ENCODE measurements at places on chromosomes 3 and 15.

DNA sequence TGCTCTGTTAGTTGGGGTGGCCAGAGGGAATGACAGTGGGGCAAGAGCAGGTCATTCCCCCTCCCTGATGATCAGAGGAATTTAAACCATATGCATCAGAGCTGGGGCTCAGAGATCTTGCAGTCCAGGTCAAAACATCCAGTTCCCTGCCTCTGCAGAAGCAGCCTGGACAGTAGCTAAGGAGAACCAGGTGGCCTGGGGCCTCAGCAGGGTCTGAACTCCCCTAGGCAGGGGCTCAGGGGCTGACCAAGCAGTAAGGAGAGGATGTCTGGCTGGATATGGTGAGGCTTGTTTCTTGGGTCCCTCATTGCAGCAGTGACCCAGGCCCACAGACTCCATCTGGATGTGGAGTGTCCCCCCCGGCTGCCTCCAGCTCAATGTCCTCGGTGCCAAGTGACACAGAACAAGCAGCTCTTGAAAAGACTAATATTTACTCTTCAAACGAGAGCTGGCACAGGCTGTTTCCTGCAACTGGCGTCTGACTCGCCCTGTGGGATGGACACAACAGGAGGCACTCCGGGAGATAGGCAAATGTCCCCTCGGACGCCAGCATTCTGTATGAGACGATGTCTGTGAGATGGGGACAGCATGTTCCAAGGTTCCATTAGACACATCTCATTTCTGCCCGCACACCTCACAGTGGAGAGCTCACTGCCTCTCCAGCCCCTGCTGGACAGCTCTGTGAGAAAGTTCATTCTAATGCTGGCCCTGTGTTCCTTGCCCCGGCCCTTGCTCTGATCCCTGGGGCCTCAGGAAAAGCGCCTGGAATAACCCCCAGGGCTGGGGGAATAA, 37.1 kb downstream of the SEC22C start:
- no peak for DNase-seq

GRCh38 chr3:58153371-58153770, 57.4 kb downstream of the DNASE1L3 start:
- DNase-seq: no peak

DNA sequence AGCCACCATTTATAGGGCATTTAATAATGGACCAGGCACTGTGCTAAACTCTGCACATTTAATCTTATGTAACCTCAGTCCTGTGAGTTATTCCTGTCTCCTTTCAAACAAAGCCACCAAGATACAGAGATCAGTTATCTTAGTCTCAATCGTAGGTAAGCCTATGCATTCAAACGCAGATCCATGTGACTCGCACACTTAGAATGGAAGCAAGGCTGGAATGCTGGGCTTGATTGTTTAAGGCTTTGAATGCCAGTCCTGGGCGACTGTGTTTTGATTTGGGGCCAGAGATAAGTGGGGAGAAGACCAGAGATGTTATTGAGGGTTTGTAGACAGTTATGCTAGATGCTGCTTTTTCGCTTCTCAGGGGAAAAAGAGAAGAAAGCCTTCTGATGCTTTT, 22.2 kb downstream of the MED12L start:
- DNase-seq: no peak

- DNase-seq: no peak
Observed at GRCh38 chr15:75109021-75109735, 85.8 kb downstream of the PPCDC start.

GRCh38 chr3:143847787-143848631, at the start of gene SLC9A9:
Gene SLC9A9, minus strand, starts transcription at chr3:143848468. Its CDS starts 146 bp downstream, at chr3:143848322.
- peak; percentile 87 for DNase-seq

- DNase-seq: no peak
Observed at GRCh38 chr15:37524601-37525000, 409.8 kb upstream of the TMCO5A start.

DNA sequence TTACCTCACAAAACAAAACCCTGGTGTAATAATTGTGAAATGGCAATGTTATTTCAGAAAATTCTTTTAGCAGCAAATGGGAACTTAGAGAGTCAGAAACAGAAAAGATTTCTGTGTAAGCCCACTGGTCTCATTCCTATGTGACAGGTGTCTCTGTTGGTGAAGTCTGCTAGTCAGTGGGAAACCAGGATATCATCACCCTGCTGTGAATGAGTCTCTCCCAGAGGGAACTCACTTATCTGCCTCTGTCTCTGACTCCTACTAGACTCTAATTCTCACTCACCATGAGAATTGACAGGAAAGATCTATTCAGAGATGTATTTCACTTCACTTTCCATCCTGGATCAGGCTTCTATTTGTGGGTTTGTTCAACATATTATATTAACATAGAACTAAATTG, 266.0 kb downstream of the EPHA3 start:
- no peak for DNase-seq

DNA sequence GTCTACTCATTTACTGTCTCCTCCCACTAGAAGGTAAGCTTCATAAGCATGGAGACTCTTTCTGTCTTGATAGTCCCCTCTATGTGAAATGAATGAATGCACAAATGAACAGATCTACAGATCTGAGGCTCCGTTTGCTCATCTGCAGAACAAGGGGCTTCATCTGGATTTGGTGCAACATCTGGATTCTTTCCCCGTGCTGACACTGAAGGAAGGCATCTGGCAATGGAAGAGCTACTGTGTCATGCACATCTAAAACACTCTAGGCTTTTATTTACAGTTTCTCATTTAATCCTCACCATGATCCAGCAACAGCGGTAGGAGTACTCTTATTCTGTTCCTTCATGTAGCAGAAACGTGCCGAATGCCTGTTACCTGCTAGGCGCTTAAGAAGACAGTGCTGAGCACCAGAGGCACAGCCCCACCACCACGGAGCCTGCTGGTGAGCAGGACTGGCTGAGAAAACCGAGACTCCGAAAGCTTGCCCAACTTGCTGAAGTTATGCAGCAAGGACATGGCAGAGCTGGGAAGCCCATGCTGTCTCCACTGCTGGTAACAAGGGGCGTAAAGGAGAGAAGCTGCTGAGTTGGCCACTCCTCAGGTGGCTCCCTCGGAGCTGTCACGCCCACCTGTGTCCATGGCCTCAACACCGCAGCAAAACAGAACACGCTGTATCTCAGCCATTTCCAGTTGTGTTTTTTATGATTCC, 31.1 kb downstream of the LSM3 start:
- DNase-seq: no peak

- DNase-seq: no peak
Observed at GRCh38 chr15:74799255-74799855, 13.3 kb upstream of the LMAN1L start.

DNA sequence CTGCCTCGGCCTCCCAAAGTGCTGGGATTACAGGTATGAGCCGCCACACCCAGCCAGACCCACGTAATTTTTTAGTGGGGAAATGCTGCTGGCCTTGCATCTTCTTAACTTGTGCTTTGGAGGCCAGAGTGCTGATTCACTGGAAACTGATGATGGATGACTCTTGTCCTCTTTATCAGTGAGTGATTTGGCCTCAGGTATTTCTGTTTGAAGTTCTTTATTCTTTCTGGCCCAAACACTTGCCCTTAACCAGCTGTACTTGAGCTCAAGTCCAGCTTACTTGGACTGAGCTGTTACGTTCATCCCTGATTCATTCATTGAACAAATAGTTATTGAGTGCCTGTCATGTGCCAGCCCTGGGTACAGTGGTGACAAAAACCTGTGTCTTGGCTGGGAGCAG, 4.2 kb downstream of the PTPN23 start:
- DNase-seq: no peak

DNA sequence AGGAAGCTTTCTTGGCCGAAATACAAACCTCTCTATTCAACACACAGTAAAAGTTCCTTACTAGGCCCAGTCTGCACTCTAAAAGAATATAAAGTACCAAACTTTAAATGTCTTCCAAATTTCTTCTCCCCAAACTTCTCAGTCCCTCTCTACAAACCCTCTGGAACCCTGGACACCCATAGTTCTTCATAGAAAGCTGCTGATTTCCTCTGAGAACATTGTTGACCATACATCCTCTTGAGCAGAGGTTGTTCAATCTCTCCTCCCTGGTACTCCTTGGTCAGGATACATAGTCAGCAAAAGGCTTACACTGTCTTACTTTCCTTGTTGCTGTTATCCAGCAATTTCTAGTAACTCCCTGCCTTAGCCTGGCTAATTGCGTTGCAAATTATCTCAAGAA, 3.1 kb upstream of the ACAP2 start:
- DNase-seq: no peak

Data from iris pigment epithelial cell (primary cell).